Suprapubic skin (tissue), 4 donors: ENCODE measurements at places on chromosomes 13 and 19. TPM values are rescaled to one million over a fixed set of nuclear protein-coding genes. Genes with fewer than 3 reads are reported as not detected.

C19orf38 gene
- not detected for total RNA-seq

CEACAM4 gene
- not detected for total RNA-seq

PNMA8A gene
- total RNA-seq = 1.7 TPM

RETN gene
- not detected for total RNA-seq

KANK2 gene
- total RNA-seq = 75.5 TPM
